ENCODE measurements at places on chromosomes 2 and 18. TPM values are rescaled to one million over a fixed set of nuclear protein-coding genes. Genes with fewer than 3 reads are reported as not detected.

DNA sequence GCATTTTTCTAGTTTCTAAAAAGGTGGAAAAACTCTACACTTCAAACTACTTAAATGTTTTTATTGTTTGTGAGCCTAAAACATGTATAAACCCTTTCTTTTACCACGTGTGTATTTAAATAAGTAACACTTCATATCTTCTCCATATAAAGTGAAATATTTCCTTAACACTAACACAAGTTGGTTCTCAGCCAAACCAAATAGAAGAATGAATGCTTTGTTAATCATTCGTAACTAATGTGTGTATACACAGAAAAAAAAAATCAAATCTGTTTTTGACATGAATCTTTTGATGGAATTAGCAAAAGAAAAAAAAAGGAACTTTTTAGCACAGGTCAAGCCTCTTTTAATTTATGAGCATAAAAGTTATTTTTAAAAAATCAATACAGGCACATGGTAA, 89.3 kb downstream of the EHBP1 start:
- no peak for DNase-seq

DNA sequence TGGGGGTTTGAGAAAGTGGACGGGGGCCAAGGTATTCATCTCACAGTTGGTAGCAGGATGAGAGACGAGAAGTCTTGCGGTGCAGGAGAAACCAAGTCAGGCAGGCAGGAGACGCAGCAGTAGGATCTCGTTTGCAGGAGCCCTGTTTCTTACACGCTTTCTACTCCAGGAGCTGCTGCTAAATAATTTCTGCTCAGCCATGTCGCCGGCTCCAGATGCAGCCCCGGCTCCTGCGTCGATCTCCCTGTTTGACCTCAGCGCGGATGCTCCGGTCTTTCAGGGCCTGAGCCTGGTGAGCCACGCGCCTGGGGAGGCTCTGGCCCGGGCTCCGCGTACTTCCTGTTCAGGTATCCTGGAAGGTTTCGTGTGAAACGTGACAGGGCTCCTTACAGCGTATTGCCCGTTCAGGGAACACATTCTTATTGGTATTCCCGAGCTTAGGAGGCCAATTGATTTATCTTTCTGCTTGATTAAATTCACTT, 494 bp downstream of the ANKZF1 start:
- peak; percentile 86 for DNase-seq

DNA sequence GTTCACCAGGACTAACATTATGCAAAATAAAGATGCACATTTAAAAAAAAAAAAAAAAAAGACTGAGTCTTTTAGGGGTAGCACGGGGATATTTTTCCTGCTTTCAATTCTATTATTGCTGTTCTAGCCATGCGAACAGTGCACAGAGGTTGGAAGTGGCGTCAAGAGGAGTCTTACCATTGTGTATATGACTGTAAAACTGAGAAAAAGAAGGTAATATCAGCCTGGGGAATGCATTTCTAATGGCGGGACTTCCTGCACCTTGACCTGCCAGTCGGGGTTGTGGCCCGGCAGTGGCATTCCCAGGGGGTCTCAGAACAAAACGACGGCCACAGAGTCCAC, 48.5 kb upstream of the ATP6V1B1 start:
- DNase-seq: no peak

The ACOXL gene
- total RNA-seq: not detected

GRCh38 chr2:105796131-105796638, 51.5 kb downstream of the NCK2 start:
- no peak for DNase-seq

DNA sequence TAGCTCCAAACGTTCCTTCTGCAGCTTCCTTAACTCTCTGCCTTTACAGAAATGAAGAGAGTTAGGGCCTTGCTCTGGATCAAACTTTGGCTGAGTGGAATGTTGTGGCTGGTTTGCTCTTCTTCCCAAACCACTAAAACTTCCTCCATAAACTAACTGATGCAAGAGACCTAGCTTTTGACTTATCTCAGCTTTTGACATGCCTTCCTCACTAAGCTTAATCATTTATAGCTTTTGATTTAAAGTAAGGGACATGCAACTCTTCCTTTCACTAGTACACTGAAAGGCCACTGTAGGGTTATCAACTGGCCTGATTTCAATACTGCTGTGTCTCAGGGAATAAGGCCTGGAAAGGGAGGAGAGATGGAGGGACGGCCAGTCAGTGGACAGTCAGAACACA, 8.3 kb downstream of the PXDN start:
- DNase-seq: no peak

The SEPTIN10 gene
- 56.2 TPM for total RNA-seq

- DNase-seq: no peak
These were observed 16.4 kb upstream of the STARD7 start for GRCh38 chr2:96225016-96225533.

The MAB21L4 gene
- total RNA-seq: not detected

The HOXD4 gene
- total RNA-seq: not detected

The SESTD1 gene
- total RNA-seq: 40.5 TPM

GRCh38 chr18:48915626-48916425, 34.9 kb downstream of the SMAD7 start:
- no peak for DNase-seq

GRCh38 chr2:134957477-134957876, 38.9 kb downstream of the CCNT2 start:
- no peak for DNase-seq

DNA sequence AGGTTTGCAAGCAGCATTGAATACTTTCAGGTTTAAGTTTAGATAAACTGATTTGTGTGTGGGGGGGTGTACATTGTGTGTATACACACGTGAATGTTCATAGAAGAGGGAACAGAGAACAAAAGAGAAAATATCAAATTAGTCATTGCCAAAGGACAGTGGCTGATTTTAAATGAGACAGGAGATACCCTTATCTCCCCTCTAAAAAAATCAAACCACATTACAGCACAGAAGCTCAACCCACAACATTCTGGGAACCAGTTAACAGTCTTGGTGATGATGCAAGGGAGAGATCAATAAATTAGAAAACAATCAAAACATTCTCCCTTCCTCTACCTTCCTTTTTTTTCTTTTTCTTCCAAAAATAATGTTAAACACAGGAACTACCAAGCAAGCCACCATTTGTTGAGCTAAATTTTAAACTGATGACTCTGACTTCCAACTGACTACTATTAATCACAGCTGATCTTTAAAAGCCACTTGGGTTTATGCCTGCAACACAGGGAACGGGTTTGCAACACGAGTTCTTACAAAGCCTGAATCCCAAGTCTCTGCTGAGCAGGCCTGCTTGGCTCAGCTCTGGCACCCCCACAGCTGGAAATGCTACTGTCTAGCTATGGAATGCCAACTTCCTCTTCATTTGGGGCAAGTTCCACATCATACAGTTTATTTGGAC, 119.2 kb upstream of the ACVR1C start:
- no peak for DNase-seq

The IL1B gene
- not detected for total RNA-seq

- DNase-seq: no peak
These were observed 52.6 kb downstream of the CXCR4 start for GRCh38 chr2:136065384-136065783.

DNA sequence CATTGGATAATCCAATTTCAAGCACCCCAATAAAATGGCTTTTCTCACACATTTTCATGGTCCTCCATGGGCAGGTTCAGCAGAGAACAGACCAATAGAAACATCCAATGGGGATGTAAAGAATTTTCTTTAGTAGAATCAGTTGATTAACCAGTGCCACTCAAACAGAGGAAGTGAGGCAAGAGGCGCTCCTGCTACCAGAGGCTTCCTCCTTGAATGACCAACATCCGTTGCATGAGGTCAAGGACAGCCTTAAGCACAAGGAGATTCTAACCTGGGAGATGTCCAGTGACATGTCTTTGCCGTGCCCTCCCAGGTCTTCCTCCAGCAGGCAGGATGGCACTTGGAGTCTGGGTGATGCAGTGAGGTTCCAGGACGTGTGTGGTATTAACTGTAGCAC, 146.6 kb downstream of the PIEZO2 start:
- no peak for DNase-seq

DNA sequence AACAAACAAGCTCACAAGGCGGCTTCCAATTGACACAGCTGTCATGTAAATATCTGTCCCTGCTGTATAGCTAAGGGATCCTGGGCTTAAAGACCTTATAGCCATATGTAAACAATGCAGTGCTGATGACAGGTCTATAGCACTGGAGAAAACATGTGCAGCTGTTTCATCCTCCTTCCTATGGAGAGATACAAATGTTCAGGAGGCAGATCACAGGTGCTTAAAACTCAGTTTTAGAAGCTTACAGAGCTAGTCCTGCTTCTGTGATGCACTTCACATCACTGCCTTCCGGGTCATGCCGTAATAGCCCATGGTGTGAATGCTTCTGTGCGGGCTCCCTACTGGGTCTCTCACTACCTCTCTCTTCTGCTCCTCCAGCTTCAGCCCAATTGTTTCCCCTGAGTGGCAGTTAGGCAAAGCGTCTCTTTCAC, 262.4 kb upstream of the CHST9 start:
- DNase-seq: no peak

GRCh38 chr2:102950371-102950946, 188.6 kb downstream of the TMEM182 start:
- DNase-seq: no peak

The XIRP2 gene
- 298 TPM for total RNA-seq

DNA sequence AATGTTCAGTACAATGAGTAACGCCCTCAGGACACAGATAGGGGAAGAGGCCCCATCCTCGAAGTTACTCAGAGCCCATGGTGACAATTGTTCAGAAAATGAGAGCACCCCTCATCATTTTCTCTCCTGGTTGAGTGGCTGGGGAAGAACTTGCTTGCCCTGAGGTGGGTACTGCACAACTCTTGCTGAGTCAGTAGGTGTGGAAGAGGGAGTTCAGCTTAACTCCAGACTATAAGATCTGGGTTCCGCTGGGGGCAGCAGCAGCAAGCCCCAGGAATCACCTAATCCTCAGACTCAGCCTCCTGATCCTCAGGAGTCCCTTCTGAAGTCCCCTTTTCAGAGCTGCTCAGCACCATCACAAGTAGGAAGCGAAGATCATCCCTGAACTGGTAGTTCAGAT, 123.7 kb downstream of the PIEZO2 start:
- no peak for DNase-seq

DNA sequence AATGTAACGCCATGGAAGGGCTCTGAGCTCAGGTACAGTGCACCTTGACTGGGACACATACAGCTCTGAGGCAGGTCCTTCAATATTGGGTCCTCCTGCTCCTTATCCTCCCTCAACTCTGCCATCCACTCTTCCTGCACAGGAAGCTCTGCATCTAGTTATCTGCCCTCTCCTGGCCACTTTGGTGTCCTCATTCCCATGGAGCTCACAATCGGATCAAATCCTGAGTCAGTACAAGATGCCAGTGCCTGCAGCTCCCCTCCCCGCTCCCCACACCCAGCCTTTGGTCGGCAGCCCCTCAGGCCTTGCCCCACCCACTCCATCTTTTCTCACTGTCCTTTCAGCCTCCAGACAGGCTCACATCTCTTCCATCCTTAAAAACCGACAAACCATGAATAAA, 58.0 kb downstream of the LRRFIP1 start:
- DNase-seq: peak; percentile 6

GRCh38 chr2:148926291-148926961, 51.4 kb downstream of the KIF5C start:
- no peak for DNase-seq

The MYO3B gene
- not detected for total RNA-seq

DNA sequence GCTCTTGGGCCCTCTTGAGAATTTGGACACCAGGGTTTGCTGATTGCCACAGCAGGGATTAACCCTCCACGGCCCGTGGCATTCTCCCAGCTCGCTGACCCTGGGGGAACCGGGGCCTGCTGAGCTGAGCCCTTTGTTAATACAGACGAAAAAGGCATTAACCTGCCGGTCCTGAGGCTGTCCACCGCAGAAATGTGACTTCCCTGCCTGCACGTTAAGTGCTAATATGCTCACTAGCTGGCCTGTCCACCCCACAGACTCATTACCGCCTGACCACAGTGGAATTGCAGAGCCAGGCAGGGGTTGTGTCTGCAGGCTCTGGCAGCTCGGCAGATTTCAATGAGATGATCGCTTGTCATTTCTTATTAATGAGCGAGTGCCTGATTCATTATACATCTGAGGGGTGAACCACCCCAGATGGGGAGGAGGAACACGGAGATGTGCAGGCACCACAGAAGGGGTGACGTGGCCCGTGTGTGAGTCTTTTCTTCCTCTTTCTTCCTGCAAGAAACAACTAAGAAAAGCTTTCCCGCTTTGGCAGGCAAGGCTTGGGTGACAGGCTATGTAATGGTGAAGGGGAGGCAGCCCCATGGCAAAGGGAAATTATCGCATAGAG, 126.0 kb downstream of the GLI2 start:
- DNase-seq: no peak

DNA sequence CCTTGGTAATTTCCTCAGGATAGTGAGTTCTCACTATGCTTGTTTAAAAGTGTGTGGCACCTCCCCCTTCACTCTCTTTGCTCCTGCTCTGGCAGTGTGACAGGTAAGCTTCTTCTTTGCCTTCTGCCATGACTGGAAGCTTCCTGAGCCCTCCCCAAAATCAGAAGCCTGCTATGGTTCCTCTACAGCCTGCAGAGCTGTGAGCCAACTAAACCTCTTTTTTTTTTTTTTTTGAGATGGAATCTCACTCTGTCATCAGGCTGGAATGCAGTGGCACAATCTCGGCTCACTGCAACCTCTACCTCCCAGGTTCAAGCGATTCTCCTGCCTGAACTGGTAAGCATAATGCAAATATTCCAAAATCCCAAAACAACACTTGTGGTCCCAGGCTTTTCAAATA, 80.0 kb downstream of the SOWAHC start:
- DNase-seq: no peak

DNA sequence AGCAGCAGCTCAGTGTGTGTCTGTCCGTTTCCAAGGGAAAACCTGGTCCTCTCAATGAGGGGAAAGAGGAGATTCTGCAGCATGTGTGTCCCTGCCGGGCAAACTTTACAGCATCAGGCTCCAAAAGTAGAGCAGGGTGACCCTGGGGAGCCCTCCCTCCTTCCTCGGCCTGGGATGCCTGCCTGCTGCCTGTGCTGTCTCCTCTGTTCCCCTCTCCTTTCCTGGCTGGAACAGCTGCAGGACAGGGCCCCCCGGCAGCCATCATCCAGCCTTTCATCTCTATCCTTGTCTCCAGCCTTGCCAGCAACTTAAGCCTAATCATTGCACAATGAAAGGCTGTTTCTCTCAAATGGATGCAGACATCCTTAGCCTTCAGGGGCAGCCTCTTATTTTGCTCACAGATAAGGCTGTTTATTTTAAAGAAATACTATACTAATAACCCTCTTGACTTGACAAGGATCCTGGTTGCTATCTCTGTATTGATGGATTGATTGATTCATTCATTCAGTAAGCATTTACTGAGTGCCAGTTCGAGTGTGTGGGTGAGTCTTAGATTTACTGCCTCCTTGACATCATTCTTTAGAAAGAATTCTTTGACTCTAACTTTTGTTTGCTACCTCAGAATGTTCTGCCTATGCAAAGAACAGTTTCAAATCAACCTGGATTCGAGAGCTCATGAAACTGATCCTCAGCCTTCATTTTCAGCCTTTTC, 40.6 kb upstream of the EDAR start:
- DNase-seq: no peak

DNA sequence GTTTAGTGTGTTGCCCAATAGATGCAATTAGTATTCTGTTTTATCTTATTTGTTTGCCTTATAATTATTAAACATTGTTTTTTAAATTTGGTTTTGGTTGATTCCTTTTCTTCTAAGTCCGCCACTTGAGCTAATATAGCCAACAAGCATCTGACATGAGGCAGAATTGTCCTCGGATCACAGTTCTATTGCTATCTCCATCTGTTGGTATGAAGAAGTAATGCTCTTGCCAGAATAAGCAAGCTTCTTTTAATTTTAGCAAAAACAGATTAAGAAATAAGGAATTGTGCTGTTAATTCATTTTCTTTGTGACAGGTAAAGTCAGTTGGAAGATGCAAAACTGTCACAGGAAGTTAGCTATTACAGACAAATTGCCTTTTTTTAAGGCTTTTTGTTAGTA, 54.3 kb downstream of the R3HDM1 start:
- DNase-seq: no peak

Measured in Right ventricle myocardium inferior (tissue), 1 donor.